A549 (cell line): ENCODE measurements at places on chromosomes 1 and 21. TPM values are rescaled to one million over a fixed set of nuclear protein-coding genes. Genes with fewer than 3 reads are reported as not detected.

ANKRD65 gene
- 0.05 TPM in 1 of 3 replicates, not detected in the others for polyA plus RNA-seq

TSTD1 gene
- 0.17 to 0.21 TPM (median 0.20 TPM) in 3 replicates for polyA plus RNA-seq

RGS16 gene
- 0.13 to 0.15 TPM (median 0.13 TPM) in 3 replicates for polyA plus RNA-seq

PCAT6 gene
- 1.9 to 3.1 TPM (median 2.4 TPM) in 3 replicates for polyA plus RNA-seq

APOBEC4 gene
- polyA plus RNA-seq: not detected in 3 replicates

HUNK gene
- 0.37 to 0.63 TPM (median 0.44 TPM) in 3 replicates for polyA plus RNA-seq

NUP210L gene
- polyA plus RNA-seq: not detected in 3 replicates
